Stimulated activated CD8-positive, alpha-beta memory T cell treated with anti-CD3 and anti-CD28 coated beads, Interleukin-7, amount 100 ng/mL, for 48 hours (primary cell): ENCODE measurements at places on chromosomes 2 and 18.

GRCh38 chr2:84212611-84213314, 246.3 kb downstream of the SUCLG1 start:
- no peak for DNase-seq

- no peak for DNase-seq
Observed at GRCh38 chr18:6509832-6510231, 95.1 kb upstream of the L3MBTL4 start.

DNA sequence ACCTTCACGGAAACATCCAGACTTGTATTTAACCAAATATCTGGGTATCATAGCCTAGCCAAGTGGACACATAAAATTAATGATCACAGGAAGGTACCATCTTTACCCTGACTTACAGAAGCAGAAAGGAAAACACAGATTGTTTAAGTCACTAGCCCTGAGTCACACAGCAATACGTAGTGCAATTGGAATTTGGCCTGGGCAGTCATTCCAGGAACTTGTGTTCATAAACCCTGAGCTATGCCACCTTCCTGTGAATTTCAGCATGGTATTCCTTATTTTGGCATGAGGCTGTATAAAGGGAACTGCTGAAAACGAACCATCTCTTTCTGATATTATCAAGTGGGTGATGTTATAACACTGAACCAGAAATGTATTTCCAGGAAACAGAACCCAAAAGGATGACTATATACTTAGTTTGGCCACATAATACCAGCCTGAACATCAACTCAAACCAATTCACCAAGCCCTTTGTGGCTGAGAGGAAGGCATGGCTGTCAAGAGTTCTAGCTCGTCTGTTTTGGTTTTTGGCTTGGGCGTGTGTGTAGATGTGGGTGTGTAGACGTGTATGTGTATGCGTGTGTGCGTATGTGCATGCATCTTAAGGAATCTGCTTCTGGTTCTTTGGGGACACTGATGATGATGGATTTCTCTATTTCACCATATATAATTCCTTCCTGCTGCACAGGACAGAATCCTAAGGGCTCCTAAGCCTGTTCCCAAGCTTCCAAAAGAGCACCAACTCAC, 533.4 kb upstream of the ID2 start:
- no peak for DNase-seq

DNA sequence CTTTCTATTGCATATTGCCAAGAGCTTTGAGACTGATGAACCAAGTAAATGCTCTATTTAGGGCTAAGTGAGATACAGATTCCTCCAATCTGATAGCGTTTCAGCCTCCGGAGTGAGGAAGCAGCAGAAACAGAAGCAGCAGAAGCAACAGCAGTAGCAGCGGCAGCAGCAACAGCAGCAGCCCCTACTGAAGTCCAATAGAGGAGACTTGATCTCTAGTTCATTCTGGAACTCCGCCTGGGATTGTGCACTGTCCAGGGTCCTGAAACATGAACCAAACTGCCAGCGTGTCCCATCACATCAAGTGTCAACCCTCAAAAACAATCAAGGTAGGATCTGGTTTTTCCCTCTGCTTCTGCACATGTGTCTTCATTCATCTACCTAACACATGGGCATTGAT, at the start of gene DPP10:
Gene DPP10, plus strand, starts transcription at position 132 of the 400 bp plus-strand sequence.
- DNase-seq = no peak

DNA sequence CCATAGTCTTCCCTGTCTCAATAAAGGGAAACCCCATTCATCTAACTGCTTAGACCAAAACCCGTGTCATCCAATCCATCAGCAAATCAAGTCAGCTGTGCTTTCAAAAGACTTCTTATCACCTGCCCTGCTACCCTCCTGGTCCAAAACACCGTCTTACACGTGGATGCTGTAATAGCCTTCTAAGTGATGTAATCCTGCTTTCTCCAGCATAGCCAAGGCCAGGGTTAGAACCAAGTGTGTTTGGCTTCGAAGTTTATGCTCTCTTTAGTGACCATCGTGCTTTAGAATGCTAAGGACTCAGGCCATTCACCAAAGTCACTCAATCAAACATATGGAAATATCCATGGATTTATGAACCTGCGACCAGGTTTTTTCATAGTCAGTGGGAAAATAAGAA, 25.5 kb downstream of the NEB start:
- DNase-seq = no peak

DNA sequence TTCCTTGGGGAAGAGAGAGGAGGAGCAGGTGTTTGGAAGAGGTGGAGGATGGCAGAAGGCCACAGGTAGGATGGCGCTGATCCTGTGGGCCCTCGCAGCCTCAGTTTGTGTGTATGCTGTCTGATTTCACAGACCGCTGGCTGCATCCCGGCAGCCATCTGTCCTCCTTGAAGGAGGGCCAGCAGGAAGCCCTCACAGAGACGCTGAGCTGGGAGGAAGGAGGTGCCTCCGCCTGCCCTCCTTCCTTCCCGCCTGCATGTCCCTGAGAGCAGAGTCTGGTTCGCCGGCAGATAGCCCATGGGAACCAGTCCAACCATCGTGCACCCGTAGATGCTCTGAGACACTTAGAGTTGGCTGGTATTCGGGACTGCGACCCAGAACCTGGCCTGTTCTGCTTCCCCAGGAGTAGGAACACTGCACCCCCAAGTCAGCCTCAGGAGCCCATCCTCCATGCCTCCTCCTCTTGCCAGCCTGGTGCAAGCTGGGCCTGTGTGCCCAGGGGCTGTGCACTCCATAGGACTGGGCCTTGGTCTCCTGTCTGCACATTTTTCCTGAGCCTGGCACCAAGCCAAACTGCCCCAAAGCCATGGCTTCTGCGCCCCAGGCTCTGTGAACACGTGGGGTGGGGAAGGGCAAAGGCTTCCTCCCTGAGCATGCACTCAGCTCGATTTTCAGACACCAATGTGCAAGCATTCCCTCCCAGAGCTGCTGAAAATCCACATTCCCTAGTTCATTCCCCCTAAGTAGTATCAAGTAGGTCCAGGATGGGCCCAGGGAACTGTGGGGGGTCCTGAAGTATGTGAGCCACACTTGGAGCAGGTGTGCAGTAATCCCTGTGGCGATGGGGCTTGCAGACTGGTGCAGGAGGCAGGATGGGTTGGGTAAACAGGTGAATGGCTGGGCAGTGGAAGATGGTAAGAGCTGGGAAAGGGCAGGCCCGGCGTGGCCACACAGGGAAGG, 115.6 kb downstream of the SEPTIN10 start:
- no peak for DNase-seq

GRCh38 chr2:65353046-65353445, 79.4 kb downstream of the SPRED2 start:
- no peak for DNase-seq

GRCh38 chr18:53796040-53796729, 428.3 kb downstream of the MBD2 start:
- no peak for DNase-seq
